Right atrium auricular region (tissue), 2 donors: ENCODE measurements at places on chromosomes 4 and X. TPM values are rescaled to one million over a fixed set of nuclear protein-coding genes. Genes with fewer than 3 reads are reported as not detected.

Gene TRIM61
- total RNA-seq = 1.1 TPM

Gene FAM47E
- 1.0 TPM for total RNA-seq

Gene TLR10
- total RNA-seq = 0.08 TPM

Gene ANOS1
- 3.6 TPM for total RNA-seq

Gene AFAP1
- total RNA-seq = 27.2 TPM

Gene ZCCHC18
- total RNA-seq = 0.43 TPM

DNA sequence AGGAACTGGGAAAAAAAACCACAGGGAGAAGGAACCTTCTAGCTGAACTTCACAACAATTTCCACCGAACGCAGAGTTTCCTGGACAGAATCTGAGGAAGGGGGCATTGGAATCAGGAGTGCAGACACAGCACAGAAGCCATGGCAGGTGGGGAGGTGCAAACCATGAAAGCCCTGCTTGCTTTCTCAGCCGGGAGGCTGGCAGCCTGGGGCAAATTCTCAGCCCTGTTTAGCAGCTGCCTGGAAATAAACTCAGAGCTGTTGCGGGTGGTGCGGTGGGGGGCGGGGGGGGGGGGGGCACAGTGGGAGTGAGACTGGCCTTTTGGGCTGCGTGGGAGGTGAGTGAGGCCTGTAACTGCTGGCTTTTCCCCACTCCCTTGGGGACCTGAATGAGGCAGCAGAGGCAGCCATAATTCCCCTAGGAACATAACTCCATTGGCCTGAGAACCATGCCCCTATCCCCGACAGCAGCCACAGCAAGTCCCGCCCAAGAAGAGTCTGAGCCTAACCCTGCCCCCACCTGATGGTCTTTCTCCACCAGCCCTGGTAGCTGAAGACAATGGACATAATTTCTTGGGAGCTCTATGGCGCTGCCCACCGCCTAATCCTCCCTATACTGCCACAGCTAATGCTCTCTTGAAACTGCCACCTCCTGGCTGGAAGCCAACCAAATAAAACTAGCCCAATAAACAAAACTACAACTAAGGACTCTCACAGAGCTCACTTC is 176.3 kb downstream of the FAM13A start:
- DNase-seq = no peak

DNA sequence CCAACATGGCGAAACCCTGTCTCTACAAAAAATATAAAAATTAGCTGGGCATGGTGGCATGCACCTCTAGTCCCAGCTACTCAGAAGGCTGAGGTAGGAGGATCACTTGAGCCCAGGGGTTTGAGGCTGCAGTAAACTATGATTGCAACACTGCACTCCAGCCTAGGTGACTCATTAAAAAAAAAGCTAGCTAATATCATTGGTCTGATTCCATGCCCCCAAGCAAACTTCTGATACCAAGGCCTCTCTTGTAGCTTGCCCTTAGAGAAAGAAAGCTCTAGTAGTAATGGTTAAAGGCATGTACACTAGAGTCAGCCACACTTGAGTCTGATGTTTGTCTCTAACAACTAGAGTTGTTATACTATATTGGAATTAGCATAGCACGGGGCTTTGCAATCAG is 32.6 kb upstream of the PHF8 start:
- no peak for DNase-seq

DNA sequence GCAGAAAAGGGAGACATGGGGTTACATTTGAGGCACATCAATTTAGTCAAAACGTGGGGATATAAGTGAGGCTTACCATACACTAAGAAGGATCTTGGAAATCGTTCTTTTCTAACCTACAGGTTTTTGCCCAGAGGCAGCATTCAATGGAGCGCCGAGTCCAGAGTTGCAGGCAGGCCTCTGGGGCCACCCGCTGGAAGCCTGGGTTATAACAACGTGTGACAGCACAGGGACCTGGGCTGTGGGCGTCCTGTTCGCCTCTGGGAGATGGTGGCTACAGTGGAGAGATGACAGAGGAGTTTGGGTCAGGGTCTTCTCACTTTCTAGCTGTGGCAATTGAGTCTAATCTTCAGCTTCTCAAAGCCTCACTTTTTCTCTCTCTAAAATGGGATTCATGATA is 53.9 kb downstream of the ENPP6 start:
- DNase-seq = peak; percentile 58

GRCh38 chr4:15455290-15455689 is 14.4 kb upstream of the CC2D2A start:
- peak; percentile 90 for DNase-seq

DNA sequence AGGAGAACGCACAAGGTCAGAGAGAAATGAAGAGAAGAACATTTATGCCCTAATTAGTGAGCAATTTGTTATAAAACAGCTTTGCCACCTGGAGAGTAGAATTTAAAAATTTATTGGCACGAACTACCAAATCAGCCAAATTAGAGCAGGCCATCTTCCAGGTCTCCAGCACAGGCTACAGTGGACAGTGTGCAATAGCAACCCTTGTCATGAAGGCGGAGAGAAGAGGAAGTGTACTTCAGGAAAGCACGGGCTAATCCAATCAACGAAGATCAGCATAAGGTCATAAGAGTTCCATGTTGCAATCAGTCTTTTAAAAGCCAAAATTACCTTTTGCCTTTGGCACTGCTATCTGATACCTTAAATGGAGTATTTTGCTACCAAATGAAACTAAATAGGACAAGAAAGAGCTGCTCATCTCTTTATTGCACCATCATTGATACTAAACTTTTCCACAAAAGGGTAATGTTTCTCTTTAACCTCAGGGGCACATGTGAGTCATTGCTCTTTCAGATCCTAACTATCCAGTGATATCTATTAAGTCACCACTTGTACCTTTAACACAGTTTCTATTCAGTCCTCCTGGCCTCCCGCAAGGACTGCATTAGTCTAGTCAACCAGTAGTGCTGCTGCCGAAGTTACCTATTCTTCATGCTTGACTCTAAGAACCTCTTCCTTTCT is 19.9 kb downstream of the ANK2 start:
- DNase-seq = no peak

DNA sequence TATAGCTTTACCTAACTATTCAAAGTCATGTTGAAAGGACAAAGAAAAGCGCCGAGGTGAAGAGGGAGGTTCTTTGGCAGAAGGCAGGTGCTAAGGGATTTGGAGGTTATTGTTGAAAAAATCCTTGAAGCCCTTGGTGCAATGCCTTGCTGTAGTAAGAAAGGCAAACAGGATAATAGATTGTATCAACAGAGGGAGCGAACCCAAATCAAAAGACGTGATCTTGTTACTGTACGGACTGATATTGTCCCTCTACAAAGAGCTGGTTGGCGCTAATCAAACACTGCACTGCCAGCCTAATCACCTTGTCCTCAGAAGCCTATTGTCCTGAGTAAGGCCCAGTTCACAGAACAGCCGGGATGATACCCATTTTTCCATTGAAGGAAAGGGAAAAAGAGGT is 182.9 kb downstream of the ZIC3 start:
- no peak for DNase-seq
